Stomach (tissue), 19 donors: ENCODE measurements at places on chromosomes 4 and X. TPM values are rescaled to one million over a fixed set of nuclear protein-coding genes. Genes with fewer than 3 reads are reported as not detected.

DNA sequence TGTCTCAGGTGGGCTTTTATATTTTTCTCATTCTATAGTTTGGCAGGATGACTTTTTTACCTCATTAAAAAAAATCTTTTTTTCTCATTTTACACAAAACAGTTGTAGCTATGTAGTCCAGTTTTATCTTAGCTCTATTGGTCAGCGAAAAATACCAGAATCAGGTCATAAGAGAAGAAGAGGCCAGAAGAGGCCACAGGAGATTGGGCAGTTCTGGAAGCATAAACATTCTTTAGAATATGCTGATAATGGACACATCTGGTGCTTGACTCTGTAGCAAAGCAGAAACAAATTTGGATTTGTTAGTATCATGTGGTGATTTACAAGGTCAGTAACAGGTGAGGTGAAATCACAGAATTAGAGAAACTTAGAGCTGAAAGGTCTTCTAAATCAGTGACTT, 66.6 kb upstream of the ARHGAP24 start:
- no peaks in the 10 kb centered on the region for H3K36me3 ChIP-seq
- H3K4me1 ChIP-seq, result no peaks in the 10 kb centered on the region
- no peak overlapping the region for H3K27ac ChIP-seq
- H3K4me3 ChIP-seq, result no peak overlapping the region
- H3K27me3 ChIP-seq, result no peaks in the 10 kb centered on the region

- H3K36me3 ChIP-seq, result no peaks in the 10 kb centered on the region
- no peak overlapping the region for H3K4me3 ChIP-seq
- H3K4me1 ChIP-seq, result no peaks in the 10 kb centered on the region
- DNase-seq, result peak; percentile 35
Observed at GRCh38 chrX:70042399-70043371, 7.1 kb downstream of the AWAT2 start.

SPANXC gene
- total RNA-seq, result not detected

PCDH11X gene
- not detected for total RNA-seq

MAGEA1 gene
- not detected for total RNA-seq

HTN1 gene
- total RNA-seq, result not detected

NDNF gene
- 3.5 TPM for total RNA-seq
